ENCODE measurements at places on chromosomes 1 and 21.

- no peak for DNase-seq
Observed at GRCh38 chr21:46120301-46121285, 22.7 kb downstream of the COL6A2 start.

GRCh38 chr1:165069829-165070228, 286.7 kb downstream of the LMX1A start:
- no peak for DNase-seq

DNA sequence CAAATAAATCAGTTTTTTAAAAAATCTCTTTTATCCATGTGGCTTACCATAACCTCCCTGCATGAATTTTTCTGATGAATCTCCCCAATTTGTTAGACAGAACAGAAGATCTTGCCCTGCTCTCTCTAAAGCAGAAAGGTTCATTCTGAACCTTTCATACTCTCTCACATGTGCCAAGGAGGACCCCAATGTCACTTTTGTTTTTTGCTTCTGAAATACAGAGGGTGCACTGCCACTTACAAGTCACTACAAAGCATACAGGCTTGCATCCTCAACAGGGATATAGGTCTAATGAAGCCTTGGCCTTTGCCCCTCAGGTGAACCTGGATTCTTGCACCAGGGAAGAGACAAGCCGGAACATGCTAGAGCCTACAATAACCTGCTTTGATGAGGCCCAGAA, 4.8 kb downstream of the RGS4 start:
- DNase-seq, result no peak

DNA sequence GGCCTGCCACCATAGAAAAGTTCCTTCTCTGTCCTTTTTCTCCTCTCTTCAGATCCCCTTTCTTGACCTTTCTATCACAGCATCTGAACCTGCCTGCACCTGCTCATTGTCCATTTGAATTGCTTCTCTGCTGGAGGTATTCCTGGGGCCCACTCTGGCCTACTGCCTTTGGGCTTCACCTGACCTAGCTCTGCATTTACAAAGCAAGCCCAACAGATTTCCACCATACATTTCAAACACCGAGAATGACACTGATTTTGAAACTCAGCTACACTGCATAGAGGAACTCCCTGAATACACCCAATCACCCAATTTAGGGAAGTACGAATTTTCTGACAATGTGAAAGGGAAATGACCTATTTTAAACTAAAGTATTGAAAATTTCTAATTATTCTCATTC, 284.5 kb upstream of the USP25 start:
- no peak for DNase-seq

- no peak for DNase-seq
Observed at GRCh38 chr1:82600314-82600713, 799.6 kb downstream of the ADGRL2 start.
